ENCODE measurements at places on chromosomes 11 and 22.
A peak's percentile ranks its signal among the peaks of the same experiment; 100 is the strongest.

GRCh38 chr11:10538924-10539323, 2.1 kb downstream of the RNF141 start:
- DNase-seq: no peak

- no peak for DNase-seq
Measured at GRCh38 chr11:82895437-82896091, 4.7 kb downstream of the PRCP start.

GRCh38 chr11:133600786-133601185, 68.5 kb upstream of the OPCML start:
- no peak for DNase-seq

DNA sequence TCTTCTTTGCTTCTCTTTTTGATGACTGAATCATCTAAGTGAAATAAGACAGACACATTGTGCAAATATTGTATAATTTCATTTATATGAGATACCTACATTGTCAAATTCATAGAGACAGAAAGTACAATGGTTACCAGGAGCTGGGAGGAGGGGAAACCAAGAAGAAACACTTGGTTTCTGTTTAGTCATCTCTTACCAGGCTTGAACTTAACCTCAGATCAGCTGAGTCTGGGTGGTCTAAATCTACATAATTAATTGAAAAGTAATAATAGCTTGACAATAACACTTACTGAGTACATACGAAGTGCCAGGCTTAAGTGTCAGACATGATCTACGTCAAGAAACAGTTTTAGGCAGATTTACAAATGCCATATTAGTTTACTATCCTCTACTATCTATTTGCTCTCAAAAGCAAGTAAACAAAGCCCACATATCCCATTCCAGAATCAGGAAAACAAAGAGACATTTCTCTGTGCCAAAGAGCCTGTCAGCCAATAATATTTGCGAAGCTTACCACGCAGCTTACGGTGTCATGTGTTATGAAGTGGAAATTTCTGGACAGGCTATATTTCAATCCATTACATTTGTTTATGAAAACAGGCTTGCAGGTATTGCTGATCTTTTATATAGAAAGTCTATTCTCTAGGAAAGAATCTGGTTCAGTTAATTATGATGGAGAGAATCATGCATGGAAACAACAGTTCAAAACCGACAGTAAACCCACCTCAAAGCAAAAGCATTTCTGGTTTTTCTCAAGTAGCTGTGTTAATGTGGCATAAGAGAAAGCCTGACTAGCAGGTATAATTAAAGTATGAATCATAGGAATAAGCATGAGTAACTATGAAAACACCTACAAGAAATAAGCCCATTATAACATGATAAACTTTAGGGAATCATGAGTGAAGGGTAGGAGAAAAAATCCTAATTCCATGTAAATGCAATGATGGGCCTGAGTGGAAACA, 2.7 kb upstream of the ARHGAP42 start:
- DNase-seq: no peak

GRCh38 chr11:128779036-128779435, 85.2 kb downstream of the FLI1 start:
- DNase-seq: no peak

- peak; percentile 43 for DNase-seq
Measured at GRCh38 chr22:41524809-41525449, 19.3 kb downstream of the POLR3H start.

- DNase-seq: no peak
Measured at GRCh38 chr22:47167056-47167455, 404.6 kb downstream of the TBC1D22A start.

GRCh38 chr11:128361451-128362020, 225.8 kb downstream of the ETS1 start:
- DNase-seq: no peak

DNA sequence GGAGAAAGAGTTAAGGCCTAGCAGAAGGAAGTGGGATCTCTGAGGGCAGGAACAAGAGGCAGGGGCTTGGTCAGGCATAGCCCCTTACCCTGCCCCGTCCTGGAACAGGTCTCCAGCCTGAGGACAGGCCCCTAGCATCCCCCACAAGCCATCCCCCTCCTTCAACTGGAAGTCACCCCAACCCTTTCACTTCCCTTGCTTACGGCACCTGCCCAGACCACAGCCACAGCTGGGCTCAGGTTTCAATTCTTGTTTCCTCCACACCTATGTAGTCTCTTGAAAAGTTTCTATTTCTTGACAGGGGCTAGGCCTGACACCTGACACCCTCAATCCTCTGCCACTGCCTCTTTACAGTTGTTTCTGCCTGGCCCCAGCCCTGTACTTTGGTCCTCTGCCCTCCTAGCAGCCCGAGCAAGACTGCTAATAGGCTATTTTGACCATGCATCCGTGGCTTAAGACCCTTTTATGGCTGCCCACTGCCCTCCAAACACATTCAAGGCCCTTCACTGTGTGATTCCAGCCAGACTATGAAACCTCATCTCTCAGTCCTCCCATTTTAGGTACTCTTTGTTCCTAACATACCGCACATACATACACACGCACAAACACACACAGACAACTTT, 10.9 kb upstream of the FCHSD2 start:
- peak; percentile 19 for DNase-seq

DNA sequence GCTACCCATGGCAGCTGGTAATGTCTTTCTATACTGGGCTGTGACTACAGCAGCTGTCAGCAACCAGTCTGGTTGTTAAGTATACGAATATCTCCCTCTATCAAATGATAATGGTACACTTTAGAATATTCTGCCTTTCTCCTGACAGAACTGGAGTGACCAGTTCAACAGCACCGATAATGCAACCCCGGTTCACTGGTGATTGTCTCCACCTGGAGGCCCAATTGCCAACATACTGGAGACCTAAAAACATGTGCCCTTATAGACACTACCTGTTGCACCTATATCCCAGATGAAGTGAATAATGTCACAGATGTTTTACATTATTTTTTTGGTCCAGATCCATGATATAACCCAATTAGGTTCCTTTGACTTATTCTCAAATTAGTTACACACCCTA, 21.1 kb downstream of the OR5P2 start:
- DNase-seq: no peak

DNA sequence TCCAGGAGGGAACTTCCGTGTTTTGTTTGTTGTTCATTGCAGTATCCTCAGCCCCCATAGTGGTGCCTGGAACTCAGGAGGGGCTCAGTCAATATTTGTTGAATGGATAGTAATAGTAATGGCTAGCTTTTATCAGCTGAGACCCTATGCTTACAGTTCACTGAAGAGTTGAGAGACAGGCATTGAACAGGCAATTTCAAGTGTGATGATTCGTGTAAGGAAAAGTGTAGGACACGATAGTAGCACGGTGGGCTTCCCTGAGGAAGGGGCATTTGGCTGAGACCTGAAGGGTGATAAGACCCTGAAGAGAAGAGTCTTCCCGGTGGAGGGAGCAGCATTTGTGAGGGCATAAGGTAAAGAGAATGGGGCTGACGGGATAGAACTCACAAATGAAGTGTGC, 159.3 kb downstream of the COMMD9 start:
- DNase-seq: no peak

DNA sequence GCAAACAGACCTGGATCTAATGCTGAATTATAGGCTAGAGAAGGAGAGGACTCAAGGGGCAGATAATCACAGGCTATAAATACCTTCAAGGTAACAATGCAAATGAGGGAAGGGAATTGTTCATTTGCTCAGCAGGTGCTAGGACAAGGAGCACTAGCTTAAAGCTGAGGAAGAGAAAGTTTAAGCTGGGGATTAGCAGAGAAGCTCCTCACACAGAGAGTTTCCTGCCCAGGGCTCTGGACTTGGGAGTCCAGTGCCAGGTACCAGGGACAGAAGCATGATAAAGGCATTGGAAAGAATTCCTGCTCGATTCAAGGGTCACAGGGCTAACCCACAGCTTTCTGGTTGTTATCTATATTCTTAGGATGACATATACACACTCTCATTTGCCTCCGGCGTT, 509.9 kb downstream of the NTM start:
- DNase-seq: no peak

Measured in stimulated activated CD4-positive, alpha-beta T cell treated with anti-CD3 and anti-CD28 coated beads, Interleukin-12 subunit alpha, Interleukin-12 subunit beta, amount 100 ng/mL, for 24 hours (primary cell).